ENCODE measurements at places on chromosomes 13 and 19. TPM values are rescaled to one million over a fixed set of nuclear protein-coding genes. Genes with fewer than 3 reads are reported as not detected.

The SWSAP1 gene
- total RNA-seq = 4.2 TPM

- H3K27ac ChIP-seq = no peak overlapping the region
- H3K4me3 ChIP-seq = no peak overlapping the region
- H3K4me1 ChIP-seq = no peaks in the 10 kb centered on the region
- no peaks in the 10 kb centered on the region for H3K27me3 ChIP-seq
- DNase-seq = no peak
Measured at GRCh38 chr13:49904729-49905456, 31.2 kb downstream of the SPRYD7 start.

- no peak overlapping the region for H3K4me3 ChIP-seq
- no peak overlapping the region for H3K27ac ChIP-seq
- no peaks in the 10 kb centered on the region for H3K36me3 ChIP-seq
- H3K4me1 ChIP-seq = no peaks in the 10 kb centered on the region
Measured at GRCh38 chr13:85582890-85583289, 216.3 kb downstream of the SLITRK6 start.

The FXYD1 gene
- total RNA-seq = not detected

DNA sequence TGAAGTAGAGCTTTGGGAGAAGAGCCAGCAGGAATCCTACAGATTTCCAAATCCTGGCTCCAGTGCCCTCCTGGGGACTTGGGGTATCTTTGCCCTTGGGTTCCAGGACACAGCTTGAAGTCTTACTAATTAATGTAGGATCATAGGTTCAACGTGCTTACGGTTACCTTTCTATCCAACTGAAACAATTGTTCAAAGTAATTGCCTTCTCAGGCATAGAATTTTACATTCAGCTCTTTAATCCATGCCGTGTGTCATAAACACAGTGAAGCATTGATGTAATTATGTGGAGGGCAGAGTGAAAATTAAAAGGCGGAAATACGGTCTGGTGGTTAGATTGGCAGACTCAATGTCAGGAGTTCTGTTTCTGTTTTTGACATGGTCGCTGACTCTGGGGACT, 170.4 kb downstream of the COG6 start:
- DNase-seq = peak; percentile 22
- no peaks in the 10 kb centered on the region for H3K36me3 ChIP-seq
- peaks cover 12% of the 10 kb centered on the region for H3K4me1 ChIP-seq
- H3K27me3 ChIP-seq = no peaks in the 10 kb centered on the region
- no peak overlapping the region for H3K4me3 ChIP-seq

- no peaks in the 10 kb centered on the region for H3K4me1 ChIP-seq
- no peaks in the 10 kb centered on the region for H3K36me3 ChIP-seq
- DNase-seq = no peak
- H3K27ac ChIP-seq = no peak overlapping the region
- H3K4me3 ChIP-seq = no peak overlapping the region
Measured at GRCh38 chr19:32450217-32450616, 44.6 kb downstream of the DPY19L3 start.
